ENCODE measurements at places on chromosomes 7 and 10.

DNA sequence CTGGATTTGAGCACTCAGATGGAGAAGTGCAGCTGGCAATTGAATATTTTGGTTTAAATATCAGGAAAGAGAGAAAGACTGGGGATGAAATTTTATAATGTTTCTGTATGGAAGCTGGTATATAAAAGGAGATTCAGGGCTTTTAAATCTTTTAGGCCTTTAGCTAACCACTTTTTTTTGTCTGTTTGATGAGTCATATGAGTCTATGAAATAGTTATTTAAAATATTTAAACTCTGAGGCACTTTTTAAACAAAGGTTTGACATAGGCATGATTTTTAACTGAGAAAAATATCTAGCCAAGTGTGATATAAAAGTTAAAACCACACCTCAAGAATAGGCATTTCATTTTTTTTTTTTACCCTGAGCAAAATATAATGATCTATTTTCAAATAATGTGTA, 944.3 kb downstream of the GATA3 start:
- no peak for DNase-seq

DNA sequence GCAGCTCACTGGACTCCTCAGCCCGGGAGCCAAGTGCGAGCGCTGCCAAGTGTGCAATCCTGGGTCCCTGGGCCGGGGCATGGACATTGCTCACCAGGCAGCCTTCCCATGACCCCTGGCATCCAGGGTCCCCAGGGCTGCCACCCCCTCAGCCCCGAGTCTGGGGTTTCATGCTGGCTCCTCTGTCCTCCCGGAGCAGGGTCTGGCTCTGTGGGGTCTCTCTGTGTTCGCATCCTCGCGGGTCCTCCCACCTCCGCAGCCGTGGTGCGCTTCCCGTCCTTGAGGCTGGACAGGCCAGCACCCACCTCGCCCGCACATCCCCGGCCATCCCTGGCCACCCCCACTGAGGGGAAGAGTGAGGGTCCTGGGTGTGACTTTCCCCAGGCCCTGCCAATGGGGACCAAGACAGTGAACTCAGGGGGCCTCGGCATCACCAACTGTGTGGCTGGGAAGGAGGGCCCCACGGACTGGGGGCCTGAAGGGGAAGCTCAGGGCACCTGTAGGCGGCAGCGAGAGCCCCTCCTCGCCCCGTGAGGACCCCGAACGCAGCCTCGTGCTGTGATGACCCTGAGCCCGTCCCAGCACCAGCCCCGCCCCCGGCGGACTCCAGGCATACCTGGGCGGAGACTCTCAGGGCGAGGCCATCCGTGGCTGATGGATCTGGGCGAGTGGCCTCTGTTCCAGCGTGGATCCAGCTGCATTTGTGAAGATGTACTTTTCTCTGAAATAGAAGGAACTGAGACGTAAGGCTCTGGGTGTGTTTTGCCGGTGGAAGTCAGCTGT, 50.3 kb upstream of the CFAP46 start:
- DNase-seq: no peak

DNA sequence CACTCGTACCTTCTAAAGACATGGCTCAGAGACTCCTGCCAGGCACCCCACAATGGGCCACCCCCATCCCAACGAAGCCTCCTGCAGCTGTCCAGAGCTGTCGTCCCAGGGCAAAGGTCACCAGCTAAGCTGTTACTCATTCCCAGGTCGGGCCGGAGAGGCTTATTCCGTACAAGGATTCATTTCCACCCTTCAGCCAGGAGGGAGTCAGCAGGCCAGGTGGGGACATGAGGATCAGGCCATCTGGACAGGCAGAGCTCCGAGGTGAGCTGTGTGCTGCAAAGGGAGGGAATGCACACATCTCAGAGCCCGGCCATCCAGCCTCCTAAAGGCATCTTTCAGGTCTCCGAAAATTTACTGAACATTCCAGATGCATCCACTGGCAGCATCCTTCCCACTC, 63.9 kb upstream of the NANOS1 start:
- DNase-seq: no peak

GRCh38 chr10:130721971-130722370, 585.8 kb downstream of the GLRX3 start:
- no peak for DNase-seq

GRCh38 chr10:101019440-101019703, 11.6 kb downstream of the PDZD7 start:
- DNase-seq: no peak

- peak; percentile 19 for DNase-seq
Measured at GRCh38 chr10:102009801-102010425, 46.1 kb downstream of the ARMH3 start.

- no peak for DNase-seq
Measured at GRCh38 chr7:26694141-26694540, 170.2 kb downstream of the SKAP2 start.

DNA sequence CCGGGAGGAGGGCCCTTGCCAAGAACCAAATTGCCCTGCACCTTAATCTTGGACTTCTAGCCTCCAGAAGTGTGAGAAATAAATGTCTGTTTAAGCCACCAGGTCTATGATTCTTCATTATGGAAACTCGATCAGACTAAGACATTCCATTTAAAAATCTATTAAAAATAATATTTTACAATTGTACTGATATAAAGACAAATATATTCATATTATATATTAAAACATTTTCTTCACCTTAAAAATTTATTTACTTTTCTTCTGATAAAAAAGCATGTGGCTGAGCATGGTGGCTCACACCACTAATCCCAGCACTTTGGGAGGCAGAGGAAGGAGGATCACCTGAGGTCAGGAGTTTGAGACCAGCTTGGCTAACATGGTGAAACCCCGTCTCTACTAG, 72.4 kb upstream of the CHST15 start:
- DNase-seq: no peak

DNA sequence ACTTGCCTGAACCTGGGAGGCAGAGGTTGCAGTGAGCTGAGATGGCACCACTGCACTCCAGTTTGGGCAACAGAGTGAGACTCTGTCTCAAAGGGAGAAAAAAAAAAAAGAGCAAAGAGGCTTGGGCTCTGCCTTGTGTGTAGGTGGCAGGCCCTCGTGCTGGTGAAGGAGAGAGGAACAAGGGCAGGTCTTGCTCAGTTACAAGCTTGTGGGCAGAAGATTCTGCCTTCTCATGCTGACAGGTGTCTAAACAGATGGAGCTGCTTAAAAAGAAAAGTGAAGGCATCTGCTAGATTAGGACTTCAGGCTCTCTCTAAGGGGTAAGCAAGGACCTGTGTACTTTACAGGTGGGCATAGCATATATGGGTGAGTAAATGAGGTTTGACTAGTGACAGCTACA, 65.5 kb upstream of the TRIM8 start:
- DNase-seq: no peak

- no peak for DNase-seq
Measured at GRCh38 chr7:46586406-46586805, 665.3 kb upstream of the IGFBP3 start.

DNA sequence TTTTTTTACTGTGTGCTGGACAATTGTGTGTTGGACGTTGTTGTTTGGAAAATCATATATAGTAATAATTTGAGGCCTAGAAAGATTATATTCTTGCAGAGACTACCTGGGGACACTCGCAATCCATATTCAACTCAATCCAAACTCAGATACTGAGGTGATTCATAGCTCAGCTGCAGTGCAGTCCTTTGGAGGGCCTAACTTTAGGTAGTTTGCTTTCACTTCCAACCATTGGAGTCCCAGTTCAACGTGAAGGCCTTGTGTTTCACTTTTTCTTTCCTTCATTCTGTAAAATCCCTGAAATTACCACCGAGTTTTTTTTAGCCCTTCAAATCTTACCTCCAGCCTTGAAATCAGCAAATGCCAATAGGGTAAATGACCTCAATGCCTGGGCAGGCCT, 32.3 kb downstream of the ATRNL1 start:
- DNase-seq: no peak

DNA sequence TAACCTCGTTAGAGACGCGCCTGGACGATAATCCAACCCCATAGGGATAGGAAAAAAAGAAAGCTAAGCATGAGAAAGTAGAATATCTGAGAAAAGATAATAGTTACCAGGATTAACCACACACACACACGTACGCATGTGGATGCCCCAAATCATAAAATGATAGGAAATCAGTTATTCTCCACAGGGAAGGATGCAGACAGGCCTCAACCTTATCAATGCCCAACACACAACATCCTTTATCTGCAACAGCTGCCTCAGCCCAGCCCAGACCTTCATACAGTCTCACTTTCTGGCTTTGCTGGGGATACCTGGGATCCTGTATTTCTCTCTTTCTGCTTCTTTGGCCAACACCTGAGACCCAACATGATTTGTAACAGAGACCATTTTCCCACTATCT, 123.0 kb downstream of the NOC3L start:
- DNase-seq: no peak

DNA sequence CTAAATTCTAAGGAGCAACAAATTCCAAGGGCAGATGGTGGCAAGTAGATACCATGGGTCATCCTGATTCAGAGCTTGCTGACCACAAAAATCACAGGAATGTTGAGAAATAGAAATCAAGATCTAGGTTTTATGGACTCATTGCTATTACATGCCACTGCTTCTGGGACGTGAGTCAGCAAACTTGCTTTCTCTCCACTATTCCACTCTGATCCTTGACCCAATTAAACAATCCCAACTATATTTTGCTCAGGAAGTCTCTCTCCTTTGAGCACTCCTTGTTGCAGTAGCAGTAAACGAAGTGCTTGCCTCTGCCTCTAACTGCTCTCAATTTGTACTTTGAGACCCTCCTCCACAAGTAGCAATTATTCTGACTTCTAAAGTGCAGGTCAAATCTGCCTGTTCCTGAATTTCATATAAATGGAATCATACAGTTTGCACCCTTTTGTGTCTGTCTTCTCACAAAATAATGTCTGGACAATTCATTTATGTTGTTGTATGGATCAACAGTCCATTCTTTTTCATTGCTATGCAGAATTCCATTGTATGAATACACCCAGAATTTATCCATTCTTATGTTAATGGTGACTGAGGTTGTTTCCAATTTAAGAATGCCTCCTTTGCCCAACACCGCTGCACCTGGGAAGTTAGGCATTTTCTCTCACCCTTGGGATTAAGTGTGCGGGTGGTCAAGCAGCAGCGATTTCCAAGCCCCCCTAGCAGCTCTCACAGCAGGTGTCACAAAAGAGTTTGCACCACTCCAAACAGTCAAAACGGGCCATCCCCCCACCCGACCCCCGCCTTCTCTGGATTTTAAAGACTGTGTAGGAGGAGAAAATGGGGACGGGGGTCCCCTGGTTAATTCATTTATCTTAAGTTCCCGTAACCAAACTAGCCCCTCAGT, 35.9 kb downstream of the ACSM6 start:
- no peak for DNase-seq

- DNase-seq: no peak
Measured at GRCh38 chr10:90884431-90884830, 12.7 kb downstream of the RPP30 start.

GRCh38 chr10:8144496-8144895, 90.0 kb downstream of the GATA3 start:
- no peak for DNase-seq

DNA sequence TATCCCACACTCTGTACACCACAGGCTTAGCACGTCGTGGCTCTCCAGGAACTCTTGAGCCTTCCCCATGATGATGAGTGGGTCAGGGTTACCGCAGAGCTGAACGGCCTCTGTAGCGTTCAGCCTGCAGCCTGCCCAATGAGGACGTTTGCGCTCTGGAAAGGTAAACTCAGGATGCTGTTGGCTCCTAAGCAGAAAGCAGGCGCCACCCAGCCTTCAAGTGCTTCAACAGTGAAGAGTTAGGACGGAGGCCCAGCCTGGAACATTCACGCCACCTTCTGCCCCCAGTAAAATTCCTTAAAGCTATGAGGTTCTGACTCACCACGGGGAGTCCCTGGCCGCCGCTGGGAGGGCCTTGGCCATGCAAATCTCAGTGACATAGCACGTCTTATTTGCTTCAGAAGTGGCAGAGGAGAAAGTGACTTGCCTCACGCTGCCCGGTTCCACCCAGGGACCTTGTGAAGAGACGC, 161.5 kb upstream of the SH2B2 start:
- DNase-seq: no peak

- no peak for DNase-seq
Measured at GRCh38 chr10:96656839-96657238, 63.5 kb downstream of the PIK3AP1 start.

DNA sequence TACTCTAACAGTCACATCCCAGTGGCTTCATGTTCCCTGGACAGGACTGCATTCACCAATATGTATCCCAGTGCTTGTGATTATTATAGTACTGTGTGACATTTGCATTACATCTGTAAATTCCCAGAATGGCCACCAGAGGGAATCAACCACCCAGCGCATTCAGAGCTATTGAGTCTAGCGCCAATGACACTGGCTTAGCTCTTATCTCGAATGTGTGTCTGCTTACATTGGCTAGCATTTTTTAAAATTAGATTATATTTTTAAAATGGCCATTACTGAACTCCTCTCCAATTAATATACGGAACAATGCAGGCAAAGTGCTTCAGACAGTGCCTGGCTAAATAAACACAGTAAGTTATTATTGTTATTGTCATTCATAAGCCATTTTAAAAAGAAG, 36.3 kb downstream of the TRIL start:
- peak; percentile 11 for DNase-seq

DNA sequence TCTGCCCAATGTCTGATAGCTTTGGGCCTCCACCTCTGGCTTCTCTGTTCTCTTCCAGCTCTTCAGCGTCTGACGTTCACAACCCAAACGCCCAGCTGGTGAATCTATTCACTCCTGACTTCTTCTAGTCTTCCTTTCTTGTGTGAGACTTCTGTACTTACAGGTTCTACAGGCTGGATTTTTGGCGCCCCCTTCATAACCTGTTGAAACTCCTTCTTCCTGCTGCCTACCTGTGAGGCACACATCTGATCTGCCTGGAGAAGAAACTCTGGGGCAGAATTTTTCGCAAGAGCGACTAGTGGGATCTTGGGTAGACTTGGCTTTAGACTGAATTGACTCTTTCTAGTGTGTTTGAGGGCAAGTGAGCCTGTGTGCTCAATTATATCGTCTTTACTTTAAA, 249.3 kb downstream of the REEP3 start:
- no peak for DNase-seq

DNA sequence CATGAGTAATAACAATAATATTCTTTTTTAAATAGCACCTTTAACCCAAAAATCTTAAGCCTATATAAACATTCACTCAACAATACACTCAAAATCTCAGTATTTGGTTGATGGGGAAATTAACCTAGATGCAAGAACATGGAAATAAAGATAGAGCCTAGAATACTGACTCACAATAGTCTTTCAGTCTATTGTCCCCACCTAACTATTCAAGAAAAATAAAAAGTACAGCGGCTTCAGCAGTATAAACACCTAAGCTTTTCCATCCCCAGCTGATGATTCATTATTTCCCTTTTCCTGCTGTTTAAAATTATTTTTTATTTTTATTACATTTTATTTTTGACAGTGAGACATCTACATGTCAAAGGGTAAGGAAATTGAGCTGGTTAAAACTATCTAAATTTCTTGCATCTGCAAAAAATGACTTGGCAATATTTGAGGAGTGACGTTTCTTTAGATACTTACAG, 201.4 kb downstream of the FZD1 start:
- no peak for DNase-seq

- no peak for DNase-seq
Measured at GRCh38 chr10:97999066-97999922, 31.1 kb downstream of the CRTAC1 start.
